ENCODE measurements at places on chromosomes 3 and 15.

DNA sequence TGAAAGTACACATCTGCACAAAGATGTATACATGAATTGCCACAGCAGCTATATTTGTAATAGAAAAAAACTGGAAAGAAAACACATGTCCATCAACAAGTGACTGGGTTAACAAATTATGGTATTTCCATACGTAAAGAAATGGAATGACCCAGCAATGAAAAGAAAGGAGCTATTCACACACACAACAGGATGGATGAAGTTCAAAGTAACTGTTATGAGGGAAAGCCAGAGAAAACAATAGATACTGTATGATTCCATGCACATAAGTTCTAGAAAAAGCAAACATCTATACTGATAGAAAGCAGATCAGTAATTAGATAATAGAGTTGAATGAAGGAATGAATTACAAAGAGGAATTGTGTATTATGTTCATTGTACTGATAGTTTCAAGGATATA lies 152.0 kb downstream of the SCAPER start:
- DNase-seq, result no peak

DNA sequence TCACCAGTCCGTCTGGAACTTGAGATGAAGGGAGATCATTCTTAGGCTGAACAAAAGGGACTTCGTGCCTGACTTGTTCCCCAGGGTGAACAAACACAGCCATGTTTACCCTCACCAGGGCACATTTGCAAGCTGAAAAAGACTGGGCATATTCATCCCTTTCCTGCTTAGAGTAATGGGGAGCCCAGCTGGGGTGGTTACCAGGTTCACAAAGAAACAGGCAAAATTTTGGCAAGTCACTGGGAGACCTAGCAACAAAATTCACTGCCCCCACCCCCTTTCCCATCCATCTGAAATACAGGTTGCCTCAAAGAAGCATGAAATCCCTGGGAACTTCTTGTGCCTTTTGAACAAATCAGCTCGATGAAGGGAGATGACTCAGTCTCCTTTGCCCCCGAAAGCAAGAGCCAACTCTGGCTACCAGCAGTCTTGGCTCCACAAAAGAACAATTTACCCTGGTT lies 775.0 kb downstream of the SQOR start:
- DNase-seq, result no peak

DNA sequence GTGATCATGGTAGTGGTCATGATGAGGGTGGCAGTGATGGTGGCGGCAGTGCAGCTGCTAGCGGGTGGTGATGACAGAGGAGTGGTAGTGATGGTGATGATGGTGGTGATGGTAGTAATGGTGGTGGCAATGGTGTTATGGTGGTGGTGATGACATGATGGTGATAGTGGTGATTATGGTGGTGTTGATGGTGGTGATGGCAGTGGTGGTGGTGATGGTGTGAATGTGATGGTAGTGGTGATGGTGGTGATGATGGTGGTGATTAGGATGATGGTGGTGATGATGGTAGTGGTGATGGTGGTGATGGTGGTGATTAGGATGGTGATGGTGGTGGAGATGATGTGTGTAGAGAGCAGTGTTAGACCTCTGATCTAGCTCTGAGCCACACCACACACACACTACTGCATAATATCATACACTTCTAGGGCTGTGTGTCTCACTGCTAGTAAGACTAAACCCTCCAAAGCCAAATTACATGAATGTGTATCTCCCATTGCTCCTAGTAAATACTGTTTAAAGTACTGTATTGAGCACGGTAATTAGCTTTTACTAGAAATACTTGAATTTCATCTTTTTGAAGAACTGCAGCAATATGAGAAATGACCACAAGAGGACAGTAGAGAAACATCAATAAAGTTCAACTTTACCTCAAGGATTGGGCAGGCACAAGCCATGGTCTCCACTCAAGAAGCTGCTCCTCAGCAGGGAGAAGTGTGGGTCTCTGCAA lies 28.8 kb downstream of the TMED3 start:
- DNase-seq, result peak; percentile 74

DNA sequence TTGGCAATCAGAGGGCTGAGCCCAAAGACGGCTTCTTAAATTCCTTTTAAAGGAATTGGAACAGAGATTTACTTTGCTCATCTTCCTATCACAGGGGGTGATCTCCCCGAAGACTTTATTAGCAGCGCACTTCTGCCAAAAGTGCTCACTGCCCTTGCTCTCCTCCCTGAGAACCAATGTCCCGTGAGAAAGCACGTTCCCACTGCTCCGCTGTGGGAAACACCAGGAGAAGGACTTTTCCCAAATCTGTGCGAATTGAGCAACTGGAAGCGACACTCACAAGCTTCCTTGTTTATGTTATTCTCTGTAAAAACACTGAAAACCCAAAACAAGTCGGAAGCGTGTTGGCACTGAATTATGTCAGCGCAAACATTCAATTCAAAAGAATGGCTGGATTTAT lies 670.8 kb upstream of the NR2F2 start:
- no peak for DNase-seq

DNA sequence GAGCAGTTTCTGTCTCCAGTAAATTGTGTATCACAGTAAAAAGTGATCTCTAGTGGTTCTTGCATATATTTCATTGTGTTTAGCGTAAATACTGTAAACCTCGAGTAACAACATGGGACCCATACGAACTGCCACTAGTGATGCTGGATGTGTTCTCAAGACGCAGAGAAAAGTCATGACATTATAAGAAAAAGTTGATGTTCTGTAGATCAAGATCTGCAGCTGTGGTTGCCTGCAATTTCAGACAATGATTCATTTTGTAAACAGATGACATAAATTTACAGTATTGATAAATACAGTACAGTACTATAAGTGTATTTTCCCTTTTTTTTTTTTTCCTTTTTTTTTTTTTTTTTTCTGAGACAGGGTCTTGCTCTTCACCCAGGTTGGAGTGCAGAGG lies 100.1 kb downstream of the DPH6 start:
- no peak for DNase-seq

- DNase-seq, result no peak
These were observed 29.5 kb downstream of the ARHGAP31 start for GRCh38 chr3:119323723-119324085.

- DNase-seq, result peak; percentile 90
These were observed at the start of gene EIF4A2 for GRCh38 chr3:186783058-186783730. TSS of gene EIF4A2 (plus strand) at chr3:186783577. CDS start at chr3:186783611, 34 bp downstream.

GRCh38 chr3:33438284-33438668 lies 1.9 kb downstream of the UBP1 start:
- DNase-seq, result peak; percentile 40

DNA sequence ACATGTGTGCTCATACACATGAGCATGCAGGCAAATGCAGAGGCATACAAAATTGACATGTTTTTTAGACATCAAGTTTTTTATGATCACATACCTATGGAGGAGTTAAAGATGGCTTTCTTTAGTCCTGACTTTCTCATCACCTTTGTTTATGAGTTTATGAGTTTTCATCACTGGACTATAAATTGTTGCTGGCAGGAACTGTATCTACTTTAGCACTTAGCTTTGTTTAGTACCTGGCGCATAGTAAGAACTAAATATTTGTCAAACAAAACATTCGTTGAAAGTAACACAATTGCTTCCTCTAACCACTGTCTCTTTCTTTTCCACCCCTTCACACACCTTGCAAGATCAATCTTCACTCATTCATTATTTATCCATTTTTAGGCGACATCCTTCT lies 182.6 kb downstream of the SUCNR1 start:
- DNase-seq, result no peak

DNA sequence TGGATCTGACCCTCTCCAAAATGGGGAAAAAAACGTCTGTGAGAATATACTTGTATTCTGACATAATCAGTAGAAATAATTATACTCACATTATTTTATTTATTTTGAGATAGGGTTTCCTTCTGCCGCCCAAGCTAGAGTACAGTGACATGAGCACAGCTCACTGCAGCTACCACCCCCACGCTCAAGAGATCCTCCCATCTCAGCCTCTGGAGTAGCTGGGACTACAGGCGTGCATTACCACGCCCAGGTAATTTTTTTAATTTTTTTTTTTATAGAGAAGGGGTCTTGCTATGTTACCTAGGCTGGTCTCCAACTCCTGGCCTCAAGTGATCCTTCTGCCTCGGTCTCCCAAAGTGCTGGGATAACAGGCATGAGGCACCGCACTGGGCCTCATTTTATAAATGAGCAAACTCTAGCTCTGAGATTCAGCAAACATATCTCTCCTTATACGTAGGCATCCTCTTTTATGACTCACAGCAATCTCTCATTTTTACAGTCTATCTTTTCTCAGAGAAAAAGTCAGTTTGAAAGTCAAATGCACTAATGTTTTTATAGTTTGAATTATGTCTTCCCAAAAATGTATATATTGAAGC lies 989 bp upstream of the VGLL3 start:
- DNase-seq, result no peak

- DNase-seq, result peak; percentile 24
These were observed 14.6 kb upstream of the FGD5 start for GRCh38 chr3:14803981-14804834.
